ENCODE measurements at places on chromosomes 1 and 21.

DNA sequence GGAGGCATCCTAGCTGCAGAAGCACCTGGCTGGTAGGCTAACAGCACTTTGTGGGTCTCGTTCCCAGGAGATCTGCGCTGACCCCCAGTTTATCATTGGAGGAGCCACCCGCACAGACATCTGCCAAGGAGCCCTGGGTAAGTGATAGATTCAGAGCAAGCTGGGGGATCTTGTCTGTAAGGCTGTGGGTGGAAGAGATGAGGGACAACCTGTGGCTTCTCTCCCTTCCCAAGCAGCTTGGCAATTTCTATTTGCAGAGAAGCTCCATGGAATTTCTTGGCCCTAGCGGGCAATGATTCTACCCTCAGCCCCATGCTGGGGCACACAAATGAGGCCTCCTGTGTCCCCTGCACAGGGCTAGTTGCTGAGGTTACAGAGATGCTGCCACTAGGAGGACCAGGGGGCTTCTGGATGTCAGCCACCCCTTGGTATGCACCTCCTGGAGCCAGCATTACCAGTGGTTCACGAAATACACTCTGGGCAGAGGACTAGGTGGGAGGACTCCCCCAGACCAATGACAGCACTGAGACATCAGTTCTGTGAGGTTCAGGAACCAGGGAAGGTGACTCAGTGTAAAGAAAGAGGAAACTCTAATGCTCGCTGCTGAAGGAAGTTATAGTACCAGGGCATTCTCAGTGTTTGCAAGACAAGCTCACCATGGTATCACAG lies 5.5 kb downstream of the CAPN2 start:
- DNase-seq, result no peak

DNA sequence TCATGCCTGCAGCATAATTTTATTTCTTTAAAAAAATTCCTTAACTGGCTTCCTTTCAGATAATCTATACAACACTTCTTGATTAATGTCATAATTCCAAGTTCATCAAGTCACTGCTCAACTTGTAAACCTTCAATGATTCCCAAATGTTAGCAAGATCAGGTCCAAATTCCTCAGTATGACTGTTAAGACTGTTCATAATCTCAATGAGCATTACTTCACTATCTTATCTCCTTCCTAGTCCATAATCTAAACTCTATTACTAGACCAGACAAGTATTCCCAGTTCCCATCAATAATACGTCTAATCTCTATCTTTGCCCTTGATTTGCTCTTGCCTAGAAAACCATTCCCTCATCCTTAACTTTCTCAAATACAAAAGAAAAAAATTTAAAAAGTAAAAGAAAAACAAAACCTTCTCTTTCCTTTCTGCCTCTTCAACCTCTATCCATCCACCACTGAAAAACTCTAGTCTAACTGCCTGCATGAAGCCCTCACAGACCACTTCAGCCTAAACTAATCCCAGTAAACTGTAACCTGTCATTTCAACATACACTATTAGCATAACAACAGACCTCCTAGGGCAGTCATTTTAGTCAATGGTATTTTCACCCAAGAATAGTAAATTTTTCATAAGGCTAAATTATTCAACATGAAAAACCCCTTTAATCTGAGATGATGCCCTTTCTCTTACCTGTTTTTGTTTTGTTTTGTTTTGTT lies 15.5 kb downstream of the LUZP1 start:
- no peak for DNase-seq

DNA sequence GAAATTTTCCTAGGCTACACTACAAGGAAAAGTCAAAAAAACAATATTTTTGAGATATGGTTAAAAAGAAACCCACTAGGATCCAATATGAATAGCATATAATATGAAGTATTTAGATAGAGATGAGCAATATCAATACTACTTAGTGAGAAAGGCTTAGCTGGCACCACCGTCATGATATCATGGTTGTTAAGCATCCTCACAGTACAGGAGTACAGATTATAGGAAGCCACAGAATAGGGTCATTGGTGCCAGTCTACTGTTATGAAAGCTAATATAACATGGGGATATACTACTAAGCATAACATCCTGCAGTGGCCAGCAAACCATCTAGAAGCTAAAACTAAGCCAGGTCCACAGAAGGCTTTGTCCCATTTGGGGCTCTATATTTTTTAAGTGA lies 28.4 kb upstream of the NRIP1 start:
- no peak for DNase-seq

DNA sequence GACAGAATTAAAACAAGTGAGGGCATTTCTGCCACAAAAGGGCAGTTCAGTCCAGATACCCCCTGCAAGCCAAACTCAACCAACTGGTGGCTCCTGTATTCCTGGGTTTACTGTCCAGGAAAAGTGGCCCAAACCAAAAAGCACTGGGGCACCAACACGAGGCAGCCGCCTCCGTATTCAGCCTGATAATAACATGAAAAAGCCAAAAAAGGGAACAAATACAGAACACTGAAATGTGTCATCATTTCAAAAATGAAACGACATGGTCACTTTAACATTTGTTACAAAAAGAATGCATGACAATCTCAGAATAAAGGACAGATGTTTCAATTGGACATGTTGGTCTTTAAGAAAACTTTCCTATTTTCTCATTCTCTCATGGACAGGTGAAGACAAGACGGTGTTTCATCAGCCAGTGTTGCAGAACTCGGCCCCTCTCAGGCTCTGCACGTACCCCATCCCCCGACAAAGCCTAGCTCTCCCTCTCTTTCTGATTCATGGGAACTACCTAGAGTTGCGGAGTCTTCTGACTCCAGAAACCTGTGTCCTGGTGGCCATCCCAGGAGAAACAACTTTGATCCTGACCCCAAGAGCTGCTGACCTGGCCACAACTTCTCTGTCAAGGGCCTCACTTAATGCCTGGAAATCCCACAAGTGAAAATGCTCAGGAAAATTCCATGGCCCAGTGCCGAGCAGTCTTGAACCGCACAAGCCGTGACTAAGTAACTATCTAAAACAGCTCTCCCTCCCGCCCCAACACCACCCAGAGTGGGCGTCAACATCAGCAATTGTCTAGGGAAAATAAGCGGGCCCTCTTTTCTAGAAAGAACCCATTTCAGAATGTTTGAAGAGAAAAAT lies 27.1 kb downstream of the ZBTB17 start:
- no peak for DNase-seq

- no peak for DNase-seq
Observed at GRCh38 chr1:43054961-43055360, 96.3 kb upstream of the SLC2A1 start.

- no peak for DNase-seq
Observed at GRCh38 chr1:58979086-58979485, 195.2 kb upstream of the JUN start.

DNA sequence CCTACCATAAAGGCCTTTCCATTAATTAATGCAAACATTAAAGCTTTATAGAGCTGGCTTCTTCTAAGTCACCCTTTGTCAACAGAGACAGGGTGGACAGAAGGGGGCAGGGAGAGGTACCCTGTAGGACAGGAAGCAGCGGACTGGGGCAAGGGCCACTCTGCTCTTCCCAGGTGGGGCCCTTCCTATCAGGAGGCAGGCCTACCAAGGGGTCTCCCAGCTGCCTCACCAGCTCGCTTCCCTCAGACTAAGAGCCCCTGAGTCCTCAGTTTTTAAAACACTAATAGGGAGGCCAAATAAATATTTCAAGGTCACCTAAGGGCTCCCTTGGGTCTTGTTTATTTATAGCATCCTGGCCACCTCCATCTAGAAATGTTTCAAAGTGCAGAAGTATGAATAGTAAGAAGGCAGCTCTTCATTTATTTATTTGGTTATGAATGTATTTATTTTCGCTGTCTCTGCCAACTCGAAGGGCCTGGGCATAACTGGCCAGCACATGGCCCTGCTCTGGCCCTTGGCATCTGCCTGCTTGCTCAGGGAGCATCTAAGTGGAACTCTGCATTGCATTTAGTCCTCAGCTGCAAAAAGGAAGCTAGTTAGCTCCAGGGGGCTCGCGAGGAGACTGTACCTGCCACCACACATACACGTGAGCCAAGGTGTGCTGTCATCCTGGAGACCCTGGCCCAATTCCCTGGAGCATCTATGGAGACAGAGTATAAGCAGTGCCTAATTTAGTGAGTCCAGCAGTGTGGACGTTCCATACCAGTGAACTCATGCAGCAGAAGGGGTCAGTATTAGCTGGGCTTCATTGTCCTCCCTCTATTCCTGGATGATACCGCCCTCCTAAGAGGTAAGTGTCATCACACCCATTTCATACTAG lies 395.1 kb upstream of the VAMP3 start:
- no peak for DNase-seq

DNA sequence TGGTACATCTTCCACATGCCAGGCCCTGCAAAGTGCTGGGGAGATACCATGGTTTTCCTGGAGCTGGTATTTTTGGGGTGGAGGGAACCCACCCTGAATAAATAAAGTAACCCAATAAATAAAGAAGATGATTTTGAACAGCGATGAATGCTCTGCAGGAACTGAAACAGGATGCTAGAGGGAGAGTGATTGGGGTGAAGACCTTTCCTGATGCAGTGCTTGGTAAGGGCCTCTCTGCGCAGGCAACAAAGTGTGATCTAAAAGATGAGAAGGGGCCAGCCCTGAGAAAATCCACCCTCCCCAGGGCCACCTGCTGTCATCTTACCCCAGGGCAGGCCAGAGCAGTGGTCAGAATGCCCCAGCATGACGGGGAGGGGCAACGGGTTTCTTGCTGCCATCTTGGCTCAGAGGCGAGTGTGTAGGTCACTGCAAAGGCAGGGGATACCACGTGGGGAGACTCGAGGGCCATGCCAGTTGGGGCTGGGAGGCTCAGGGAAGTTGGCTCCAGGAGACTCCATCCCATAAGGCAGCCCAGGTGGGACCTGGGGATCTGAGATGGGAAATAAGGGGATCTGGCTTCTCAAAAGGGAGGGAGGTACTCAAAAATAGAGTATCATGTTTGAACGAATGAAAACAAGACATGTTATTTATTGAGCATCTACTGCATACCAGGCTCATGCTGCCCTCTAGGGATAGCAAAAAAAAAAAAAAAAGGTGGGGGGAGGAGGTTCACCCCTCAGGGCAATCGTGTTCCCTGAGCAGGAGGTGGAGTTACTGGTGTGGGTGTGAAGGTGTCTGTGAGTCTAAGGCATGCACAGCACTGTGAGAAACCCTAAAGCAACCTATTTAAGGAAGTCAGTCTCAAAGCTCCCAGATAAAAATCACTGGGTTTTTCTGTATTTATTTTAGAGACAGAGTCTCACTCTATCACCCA lies 2.8 kb downstream of the SRARP start:
- no peak for DNase-seq

- peak; percentile 53 for DNase-seq
Observed at GRCh38 chr1:119974013-119974412, 77.7 kb upstream of the ADAM30 start.

GRCh38 chr1:10189659-10190058 lies 20.7 kb upstream of the KIF1B start:
- DNase-seq, result no peak

- no peak for DNase-seq
Observed at GRCh38 chr1:194515916-194516315, 1329.5 kb upstream of the B3GALT2 start.

DNA sequence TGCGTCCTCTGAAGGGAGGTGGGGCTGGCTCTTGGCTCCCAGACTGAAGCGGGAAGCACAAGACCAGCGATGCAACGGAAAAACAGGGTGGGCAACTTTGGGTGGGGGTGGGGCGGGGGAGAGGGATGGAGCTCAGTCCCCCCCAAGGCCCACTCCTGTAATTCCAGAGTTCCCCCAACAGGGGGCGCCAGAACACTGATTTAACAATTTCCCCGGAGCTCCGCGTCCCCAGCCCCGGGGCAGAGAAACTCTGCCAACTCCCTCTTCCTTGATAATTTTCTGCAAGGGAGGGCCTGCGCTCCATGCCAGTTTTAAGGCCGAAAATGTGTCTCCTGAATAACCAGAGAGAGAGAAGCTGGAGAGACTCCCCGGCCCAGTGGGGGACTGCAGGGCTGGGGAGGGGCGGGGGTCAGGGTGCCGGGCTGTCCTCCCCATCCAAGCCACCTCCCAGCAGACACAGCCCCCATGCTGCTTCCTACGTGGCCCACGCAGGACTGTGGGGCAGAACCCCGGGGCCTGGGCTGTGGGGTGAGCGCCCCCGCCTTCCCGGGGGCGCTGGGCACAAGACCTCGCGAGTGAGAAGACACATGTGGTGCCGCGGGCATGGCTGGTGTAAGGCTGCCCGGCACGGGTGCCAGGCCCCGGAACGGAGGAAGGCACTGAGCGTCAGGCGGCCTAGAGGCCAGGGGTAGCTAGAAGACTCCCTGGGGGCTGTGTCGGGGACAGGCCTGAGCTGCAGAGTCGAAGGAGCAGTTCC lies 51.4 kb downstream of the KIF21B start:
- DNase-seq, result peak; percentile 12

DNA sequence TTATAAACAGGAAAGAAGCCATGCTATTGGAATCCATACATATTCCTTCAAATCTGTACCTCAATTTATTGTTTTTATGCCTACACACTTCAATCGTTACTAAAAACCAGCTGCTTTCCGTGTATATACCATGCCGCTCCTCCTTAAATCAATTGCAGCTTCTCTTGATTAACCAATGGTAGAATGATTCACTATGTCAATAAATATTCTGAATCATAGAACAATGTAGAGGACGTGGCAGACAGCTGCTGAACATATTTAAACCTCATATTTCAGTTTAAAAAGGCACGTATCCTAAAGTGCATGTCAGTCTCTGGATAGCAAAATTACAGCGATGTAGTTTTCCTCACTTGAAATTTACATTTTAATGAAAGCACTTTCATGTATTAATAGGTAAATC lies 100.4 kb downstream of the MRPL39 start:
- DNase-seq, result peak; percentile 34

- peak; percentile 53 for DNase-seq
Observed at GRCh38 chr1:202029171-202029665, 18.8 kb downstream of the ELF3 start.

DNA sequence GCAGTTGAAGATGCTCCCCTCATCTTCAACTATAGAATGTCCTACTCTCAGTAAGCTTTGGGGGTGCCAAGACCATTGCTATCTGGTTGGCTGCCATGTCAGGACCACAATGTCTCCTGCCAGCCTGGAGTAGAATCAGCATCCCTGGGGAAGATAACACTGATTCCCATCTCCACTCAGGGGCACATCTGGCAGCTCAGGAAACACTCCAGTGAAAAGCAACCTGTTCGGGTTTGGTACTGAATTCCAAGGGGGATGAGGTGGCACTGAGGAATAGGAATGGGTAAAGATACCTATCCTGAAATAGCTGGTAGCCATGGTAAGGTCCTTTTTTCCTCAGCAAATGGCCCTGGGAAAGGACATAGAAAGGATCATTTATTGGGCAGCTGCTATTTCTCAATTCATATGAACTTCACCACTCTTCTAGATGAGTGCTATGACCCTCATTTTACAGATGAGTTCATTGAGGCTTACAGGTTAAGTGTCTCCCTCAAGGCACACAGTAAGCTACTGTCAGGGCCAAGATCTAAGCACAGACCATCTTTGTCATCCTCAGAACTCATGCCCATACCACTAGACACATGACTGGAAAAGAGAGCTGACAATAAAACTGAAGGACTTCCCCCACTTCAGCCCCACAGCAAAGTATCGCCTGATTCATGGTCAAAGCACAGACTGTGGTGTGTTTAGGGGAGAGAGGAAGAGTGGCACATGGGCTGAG lies 31.4 kb downstream of the AK2 start:
- no peak for DNase-seq
